Smooth muscle cell of the brain vasculature (primary cell): ENCODE measurements at places on chromosomes 13 and 19.

GRCh38 chr19:11494634-11495285 is 10.9 kb downstream of the ZNF653 start:
- no peak for DNase-seq

DNA sequence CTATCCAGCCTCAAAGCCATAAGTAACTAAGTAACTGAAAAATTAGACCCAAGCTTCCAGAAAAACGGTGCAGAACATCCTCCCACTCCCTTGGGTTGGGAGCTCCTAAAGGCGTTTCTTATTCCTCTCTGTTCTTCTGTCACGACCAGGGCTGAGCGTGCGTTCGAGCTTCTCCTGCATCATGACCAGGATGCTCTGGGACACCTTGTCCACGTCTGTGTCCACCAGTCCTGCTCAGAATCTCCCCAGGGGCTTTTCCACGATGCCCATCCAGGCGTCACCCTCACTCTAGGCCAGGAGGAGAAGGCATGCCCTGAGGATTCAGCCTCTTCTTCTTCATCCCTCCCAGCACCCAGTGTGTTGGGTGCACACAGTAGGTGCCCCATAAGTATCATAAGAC is 37.8 kb upstream of the GAS6 start:
- no peak for DNase-seq

DNA sequence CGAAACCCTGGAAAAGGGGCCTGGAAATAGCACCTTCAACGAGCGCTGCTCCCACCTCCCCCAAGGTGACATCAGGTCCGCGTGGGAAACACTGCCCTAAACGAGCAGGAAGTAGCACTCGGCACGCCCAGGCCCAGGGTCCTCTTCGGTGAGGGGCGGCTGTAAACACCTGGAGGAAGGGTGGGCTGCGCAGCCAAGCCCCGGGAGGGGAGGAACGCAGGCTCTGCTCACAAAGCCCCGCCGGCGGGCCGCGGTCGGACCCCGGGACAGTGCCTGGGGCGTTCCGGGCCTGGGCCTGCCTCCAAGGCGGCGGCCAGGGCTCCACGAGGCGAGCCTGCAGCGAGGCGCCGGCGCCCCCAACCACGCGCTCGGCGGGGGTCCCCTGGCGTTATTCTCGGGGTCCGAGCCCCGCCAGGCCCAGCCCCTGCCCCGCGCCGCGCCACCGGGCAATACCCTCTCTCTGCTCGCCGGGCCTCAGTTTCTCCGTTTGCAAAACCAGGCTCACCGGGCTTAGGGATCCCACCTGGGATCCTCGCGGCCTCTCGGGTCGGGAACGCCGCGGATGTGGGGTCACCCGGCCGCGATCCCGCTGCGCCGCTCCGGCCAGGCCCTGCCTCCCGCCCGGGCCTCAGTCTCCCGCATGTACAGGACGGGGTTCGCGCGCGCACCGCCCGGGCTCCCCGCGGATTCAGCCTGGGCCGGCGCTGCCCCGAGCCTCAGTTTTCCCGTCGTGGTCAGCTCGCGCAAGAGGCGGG is 630 bp downstream of the RNF126 start:
- DNase-seq: no peak

- DNase-seq: no peak
Observed at GRCh38 chr19:41407271-41407670, 9.7 kb downstream of the BCKDHA start.

- DNase-seq: peak; percentile 35
Observed at GRCh38 chr19:40365613-40366401, 17.3 kb downstream of the PLD3 start.

- no peak for DNase-seq
Observed at GRCh38 chr19:37718304-37718703, 1.3 kb downstream of the ZNF607 start.

GRCh38 chr13:40160618-40161350 is 505.3 kb downstream of the COG6 start:
- DNase-seq: no peak

DNA sequence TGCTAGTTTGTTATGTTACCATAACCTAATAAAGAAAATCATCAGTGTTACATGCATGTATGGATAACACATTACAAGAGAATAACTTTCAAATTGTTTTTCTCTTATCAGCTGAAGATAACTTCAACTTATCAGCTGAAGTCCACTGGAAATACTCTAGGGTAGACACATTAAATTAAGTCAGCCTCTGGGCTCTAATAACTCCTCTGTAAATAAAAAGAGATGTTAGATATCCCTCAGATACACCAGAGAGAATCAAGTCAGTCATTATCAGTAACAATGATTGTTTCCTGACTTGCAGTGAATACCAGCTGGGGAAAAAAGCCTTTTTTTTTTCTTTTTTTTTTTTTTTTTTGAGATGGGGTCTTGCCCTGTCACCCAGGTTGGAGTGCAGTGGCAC is 1.6 kb upstream of the KBTBD7 start:
- DNase-seq: no peak

GRCh38 chr13:73177916-73178565 is 119.2 kb downstream of the KLF5 start:
- no peak for DNase-seq

GRCh38 chr13:74845806-74846205 is 636.2 kb downstream of the TBC1D4 start:
- no peak for DNase-seq

GRCh38 chr13:107743983-107744382 is 471.4 kb downstream of the LIG4 start:
- no peak for DNase-seq

- no peak for DNase-seq
Observed at GRCh38 chr13:113798200-113798811, 39.3 kb downstream of the TMEM255B start.

GRCh38 chr19:38675611-38676010 is 28.2 kb downstream of the ACTN4 start:
- no peak for DNase-seq

DNA sequence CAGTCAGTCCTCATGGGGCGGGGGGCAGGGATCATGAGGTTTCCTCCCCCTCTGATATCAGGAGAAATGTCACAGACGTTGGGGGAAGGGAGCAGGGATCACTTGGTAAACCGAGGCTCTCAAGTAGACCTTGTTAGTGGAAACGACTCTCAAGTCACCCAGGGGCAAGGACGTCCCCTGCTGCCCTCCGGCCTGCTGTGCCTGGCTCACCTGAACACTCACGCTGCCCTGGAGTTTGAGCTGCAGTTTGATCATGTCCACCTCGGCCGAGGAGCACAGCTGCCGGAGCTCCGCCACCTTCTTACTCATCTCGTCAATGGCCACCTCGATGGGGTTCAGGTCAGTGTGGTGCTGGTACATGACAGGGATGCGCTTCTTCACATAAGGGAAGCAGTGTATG is 47.6 kb upstream of the SLC15A1 start:
- DNase-seq: no peak

DNA sequence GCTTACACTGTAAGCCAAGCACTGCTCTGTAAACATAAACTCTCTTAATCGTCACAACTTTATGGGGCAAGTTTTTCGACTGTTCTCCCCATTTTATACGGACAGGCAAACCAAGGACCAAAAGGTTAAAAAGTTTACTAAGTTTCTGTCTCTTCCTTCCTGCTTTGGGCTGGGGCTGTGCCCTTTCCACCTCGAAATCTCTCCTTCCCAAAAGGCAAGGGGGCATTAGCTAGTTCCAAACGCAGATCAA is 2.2 kb downstream of the JUND start:
- no peak for DNase-seq

DNA sequence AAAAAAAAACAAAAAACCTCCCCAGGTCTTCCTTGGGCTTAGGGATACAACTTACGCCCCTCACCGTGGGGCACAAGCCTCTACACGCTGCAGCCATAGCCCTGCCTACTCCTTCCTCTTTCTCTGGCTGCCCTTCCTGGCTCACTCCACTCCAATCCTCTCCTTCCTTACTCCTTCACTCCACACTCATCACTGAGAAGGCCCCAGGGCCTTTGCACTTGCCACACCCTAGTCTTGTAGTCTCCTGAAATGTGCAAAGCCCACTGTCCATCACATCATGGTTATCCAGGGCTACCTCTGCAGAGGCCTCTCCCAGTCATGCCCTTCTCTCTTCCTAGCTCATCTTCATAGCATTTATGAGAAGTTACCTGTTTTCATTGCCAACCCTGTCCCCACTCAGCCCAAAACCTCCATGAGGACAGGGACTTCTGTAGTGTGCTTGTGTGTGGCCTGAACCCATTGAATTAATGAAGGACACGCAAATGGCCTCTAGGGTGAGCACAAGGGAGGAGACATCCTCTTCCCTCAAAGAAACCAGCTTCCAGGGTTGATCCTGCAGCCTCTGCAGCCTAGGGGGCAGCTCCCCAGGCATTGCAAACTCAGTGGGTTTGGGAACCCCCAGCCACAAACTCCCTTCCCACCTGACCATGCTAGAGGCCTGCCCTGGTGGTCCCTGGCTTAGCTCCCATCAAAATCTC is 7.9 kb upstream of the HSH2D start:
- DNase-seq: no peak

DNA sequence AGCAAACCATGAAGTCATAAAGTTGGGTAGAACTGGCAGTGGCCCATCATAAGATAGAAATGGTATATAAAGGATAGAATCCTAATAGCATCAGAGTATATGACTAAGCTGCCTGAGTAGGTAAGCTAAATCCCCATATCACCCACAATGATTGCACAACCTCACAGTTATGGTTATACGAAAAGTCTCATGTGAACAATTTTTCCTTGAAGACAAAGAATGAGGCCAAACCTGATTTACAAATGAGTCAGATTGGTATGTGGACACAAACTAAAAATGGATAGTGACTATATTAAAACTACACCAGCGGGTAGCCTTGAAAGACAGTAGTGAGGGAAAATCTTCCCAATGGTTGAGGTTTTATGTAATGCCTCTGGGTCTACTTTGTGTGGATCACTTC is 40.9 kb upstream of the UFM1 start:
- no peak for DNase-seq

DNA sequence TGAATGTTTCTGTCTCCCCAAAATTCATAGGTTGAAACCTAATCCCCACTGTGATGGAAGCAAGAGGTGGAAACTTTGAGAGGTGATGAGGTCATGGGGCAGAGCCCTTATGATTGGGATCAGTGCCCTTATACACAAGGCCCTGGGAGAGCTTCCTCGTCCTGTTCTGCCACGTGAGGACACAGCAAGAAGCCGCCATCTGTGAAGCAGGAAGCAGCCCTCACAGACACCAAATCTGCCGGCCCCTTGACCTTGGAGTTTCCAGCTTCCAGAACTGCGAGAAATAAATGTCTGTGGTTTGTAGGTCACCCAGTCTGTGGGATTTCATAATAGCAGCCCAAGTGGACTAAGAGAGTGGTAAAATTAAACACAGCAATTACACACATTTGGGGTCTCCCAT is 737.4 kb downstream of the UQCRFS1 start:
- no peak for DNase-seq

- DNase-seq: no peak
Observed at GRCh38 chr13:23636360-23636759, 66.1 kb downstream of the TNFRSF19 start.

- DNase-seq: no peak
Observed at GRCh38 chr13:45951724-45952123, 100.2 kb upstream of the SIAH3 start.

GRCh38 chr13:60324131-60324530 is 72.9 kb upstream of the TDRD3 start:
- no peak for DNase-seq

DNA sequence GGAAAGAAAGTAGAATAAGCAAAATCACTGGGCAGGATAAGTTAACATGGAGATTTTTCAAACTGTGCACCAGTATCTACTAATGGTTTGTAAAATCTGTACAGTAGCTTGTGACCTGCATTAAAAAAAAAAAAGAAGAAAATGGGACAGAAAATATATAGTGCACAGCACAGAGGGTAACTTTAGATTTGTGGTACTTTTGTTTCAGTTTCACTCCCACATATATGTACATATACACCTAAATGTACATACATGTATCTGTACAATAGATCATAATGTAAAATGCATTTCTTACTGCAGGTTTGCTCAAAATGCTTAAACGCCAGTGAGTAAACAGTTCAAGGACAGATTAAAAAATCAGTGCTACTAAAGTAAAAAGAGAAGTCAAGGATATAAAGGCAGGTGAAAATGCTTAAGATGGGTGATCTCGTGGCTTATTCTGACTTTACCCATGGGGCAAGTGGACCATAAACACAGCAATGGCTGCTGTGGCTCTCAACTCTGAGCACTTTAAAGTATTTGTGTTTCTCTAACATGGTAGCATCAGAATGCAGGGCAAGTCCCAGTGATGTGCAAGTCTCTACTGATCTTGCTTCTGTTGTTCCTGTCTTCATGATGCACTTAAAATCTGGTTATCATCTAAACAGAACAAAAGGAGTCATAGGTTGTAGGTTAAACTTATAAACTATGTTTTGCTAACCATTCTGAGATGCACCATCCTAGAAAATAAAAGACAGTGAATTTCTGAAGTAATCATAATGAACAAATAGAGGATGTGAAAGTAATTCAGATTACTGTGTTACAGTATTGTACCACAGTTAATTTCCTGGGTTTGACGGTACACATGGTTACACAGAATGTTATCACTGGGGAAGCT is 112.3 kb downstream of the MIPEP start:
- DNase-seq: no peak

GRCh38 chr13:41563984-41564365 is 106.6 kb downstream of the RGCC start:
- DNase-seq: no peak

- DNase-seq: no peak
Observed at GRCh38 chr13:33034882-33035520, 18.8 kb downstream of the KL start.

DNA sequence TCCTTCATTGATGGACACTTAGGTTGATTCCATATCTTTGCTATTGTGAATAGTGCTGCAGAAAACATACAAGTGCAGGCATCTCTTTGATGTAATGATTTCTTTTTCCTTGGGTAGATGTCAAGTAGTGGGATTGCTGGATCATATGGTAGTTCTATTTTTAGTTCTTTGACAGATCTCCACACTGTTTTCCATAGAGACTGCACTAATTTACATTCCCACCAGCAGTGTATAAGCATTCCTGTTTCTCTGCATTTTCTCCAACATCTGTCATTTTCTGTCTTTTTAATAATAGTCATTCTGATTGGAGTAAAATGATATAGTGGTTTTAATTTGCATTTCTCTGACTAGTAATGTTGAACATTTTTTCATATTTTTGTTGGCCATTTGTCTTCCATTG is 116.7 kb downstream of the LMO7 start:
- no peak for DNase-seq

DNA sequence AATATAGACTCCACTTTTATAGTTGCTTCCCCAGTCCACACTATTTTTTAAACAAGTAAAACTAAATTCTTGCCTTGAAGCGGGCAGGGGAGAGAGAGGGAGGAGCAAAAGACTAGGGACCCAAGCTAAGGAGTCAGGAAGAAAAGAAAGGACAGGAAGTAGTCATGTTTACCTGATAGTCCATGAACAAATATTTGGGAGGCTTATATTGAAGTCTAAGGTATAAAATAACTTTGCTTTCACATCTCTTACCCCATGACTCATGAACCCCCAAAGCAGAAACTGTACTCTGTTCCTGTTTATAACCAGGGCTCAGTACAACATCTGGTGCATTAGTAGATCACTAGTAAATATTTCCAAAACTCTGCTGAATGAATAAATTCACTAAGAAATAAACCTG is 67.3 kb downstream of the ZAR1L start:
- DNase-seq: no peak
